ENCODE measurements at places on chromosomes 12 and 14.

- DNase-seq = peak; percentile 56
Measured at GRCh38 chr14:74941676-74942097, 13.7 kb downstream of the PGF start.

DNA sequence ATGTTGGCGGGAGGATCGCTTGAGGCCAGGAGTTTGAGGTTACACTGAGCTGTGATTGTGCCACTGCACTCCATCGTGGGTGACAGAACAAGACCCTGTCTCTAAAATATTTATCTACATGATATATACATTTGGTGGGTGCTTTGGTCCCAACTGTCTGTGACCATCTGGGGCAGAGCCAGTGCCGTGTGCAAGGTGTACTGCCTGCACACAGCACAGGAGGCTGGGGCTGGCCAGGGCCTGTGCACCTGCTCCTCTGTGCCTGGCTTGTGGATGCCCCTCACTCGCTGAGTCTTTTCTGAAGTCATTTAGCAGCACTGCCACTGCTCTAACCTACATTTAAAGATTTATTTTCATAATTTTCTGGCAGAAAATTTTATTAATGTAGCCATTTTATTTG lies 58.7 kb downstream of the TRAF3 start:
- no peak for DNase-seq

DNA sequence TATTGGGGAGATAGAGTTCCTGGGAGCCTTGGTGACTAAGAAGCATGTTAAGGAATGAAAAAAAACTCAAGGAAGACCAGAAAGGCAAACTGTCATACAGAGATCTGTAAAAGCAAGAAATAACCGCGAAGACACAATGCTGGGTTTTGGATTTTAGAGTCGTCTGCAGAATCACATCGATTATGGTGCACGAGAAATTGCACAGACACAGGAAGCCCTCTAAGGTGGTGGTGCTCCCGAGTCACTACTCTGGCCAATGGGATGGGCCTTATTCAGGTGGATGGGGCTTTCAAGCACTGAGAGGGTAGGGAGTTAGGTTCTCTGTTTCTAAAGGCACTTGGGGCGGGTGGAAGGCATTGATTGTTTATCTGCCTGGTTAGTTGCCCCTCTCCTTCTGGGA lies 10.3 kb upstream of the FLVCR2 start:
- no peak for DNase-seq

DNA sequence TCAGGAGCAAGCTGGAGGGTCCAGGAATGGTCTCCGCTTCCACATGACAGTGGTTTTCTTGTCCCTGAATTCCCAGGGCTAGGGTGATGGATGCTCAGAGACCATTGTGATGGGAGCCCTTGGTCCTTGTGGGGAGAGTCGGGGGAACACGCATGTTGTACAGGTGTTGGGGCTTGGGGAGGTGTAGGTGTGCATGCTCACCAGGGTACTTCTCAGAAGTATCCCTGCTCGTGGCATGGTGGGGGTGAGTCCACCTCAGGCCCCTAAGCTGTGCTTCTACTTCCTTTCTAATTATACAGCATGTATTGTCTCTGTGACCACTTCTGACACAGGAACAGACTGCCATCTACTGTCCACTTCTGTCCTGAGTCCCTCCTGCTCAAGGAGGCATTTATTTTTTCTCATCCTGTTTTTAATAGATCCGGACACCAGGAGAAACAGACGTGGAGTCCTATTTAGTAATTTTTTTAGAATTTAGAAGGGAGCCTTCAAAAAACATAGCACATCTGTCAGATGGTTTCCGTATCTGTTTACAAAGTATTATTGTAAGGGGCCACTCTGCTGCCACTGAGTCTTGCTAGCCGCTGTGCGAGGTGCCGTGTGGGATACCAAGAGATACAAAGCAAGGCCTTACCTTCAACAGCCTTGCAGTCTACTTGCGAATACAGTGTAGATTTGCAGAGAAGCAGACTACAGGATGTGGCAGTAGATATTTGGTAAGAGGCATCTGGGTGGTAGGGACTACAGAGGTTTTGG lies 10.5 kb downstream of the NTF3 start:
- DNase-seq = no peak

GRCh38 chr12:6914246-6914946 lies at the start of gene ENO2:
Gene ENO2 (plus strand): TSS chr12:6914580. CDS start chr12:6915833, 1,253 bp downstream.
- peak; percentile 84 for DNase-seq

GRCh38 chr12:79344855-79345847 lies 345.6 kb downstream of the PAWR start:
- DNase-seq = no peak

- DNase-seq = no peak
Measured at GRCh38 chr12:130054803-130055202, 107.5 kb upstream of the FZD10 start.
